NCI-H2029 (cell line): ENCODE measurements at places on chromosomes 16 and 17.

- DNase-seq, result no peak
Observed at GRCh38 chr16:11972128-11972527, 4.4 kb upstream of the SNX29 start.

GRCh38 chr17:72587156-72587555 is 466.3 kb downstream of the SOX9 start:
- no peak for DNase-seq

- DNase-seq, result no peak
Observed at GRCh38 chr17:15945527-15946191, 729 bp downstream of the ADORA2B start.

- DNase-seq, result no peak
Observed at GRCh38 chr17:39196241-39196807, 1.1 kb downstream of the CACNB1 start.
